ENCODE measurements at places on chromosomes 7 and 10.

- no peak for DNase-seq
Observed at GRCh38 chr10:16902606-16903005, 85.4 kb upstream of the RSU1 start.

DNA sequence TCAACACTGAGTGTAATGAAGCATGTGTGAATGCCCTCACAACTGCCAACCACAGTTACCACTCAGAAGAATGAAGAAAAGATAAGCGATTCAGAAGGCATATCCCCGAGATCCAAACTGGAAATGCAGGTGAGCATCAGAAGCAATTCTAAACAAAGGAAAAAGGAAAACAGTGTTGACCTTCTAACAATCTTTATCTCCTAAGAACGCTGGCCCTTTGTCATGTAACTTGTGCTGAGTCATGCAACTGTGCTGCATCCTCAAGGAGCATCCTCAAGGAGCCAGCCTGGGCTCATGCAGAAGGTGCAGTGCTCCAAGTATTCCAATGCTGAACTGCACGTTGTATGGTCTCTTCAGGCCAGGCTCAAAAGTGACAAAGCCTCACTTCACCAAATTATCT, 30.6 kb downstream of the SEC61G start:
- DNase-seq = no peak

DNA sequence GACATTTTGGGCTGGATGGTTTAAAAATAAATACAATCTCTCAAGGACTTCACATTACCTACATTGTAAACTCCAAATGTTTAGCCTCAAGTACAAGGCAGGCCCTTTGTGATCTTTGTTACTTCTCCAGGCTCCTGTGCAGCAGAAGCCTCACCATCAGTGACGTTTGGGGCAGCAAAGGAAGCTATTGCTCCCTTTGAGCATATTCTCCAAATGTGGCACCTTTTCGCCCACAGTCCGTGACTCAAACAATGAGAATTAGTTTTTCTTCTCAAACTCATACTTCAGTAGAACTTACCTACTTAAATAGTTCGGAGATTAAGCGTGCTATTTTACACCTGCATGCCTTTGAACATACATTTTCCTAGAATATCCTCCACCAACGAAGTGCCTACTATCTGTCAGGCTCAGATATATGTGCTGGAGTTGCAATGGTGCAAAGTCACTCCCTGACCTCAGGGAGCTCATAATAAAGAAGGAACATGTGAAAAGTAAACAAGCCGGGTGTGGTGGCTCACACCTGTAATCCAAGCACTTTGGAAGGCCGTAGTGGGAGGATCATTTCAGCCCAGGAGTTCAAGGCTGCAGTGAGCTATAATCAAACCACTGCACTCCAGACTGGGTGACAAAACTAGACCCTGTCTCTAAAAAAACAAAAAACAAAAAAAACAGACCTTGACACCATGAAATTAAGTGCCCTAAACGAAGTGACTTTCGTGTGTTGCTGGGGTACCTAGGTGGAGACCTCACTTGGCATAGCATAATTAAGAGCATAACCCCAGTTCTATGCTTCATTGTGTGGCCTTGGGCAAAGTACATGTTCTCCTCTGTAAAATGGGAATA, 1.2 kb upstream of the ABCF2 start:
- no peak for DNase-seq

GRCh38 chr7:17902599-17902998, 37.7 kb downstream of the SNX13 start:
- DNase-seq = no peak

DNA sequence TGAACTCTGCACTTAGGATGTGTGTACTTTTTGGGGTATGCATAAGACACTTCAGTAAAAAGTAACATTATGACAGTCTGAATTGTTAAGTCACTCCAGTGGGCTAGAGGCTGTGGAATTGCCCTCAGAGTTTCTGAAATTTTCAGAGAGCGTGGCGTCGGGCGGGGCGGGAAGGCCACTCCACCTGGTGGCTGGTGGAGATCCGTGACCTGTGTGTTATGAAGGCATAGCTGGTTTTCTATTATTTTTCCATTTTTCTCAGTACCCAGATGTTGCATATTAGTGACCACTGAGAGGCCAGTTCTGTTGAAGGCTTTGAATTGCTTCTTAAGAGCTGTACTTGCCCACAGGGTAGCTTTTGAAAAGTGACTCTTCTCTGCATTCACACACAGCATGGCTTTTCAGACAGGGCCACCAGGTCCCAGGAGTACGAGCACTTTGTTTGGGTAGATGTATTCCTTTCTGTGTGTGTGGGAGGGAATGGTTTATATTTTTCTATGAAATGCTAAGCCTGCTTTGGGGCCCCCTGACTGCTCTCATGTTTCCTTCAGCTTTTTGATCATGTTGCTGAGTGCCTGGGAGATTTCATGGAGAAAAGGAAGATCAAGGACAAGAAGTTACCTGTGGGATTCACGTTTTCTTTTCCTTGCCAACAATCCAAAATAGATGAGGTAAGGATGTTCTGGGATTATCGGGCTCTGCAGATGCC, 52.3 kb downstream of the TACR2 start:
- no peak for DNase-seq

DNA sequence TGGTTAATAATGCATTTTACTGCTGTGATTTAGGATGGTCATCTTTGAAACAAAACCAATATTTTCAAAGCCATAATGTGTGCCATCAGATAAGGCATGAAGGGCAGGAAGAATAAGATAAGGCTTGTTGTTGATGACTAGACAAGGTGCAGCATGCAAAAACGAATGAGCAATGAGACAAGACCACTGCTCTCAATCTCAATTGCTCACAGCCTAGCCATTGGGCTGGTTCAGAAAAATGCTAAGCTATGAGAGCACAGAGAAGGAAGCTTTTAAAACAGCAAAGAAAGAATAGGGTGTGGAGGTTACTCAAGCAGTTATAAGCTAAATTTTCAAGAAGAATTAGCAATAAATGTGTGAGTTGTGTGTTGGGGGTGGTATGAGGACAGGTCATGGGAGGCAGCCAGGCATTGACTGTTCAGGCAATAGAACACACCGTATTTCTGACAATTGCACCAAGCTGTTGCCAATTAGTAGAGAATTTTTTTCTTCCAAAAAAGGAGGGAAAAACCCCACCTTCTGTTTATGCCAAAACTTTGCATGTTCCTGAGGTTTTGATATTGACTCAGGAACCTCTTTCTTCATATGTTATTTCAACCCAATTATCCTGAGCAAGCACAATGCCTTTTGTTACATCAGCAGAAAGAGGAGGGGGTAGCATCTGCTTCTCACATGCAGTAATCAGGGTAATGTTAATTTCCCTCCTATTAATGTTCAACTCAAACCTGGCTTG, 276.5 kb downstream of the HDAC9 start:
- no peak for DNase-seq

GRCh38 chr10:62305813-62306212, 37.2 kb upstream of the RTKN2 start:
- DNase-seq = no peak

DNA sequence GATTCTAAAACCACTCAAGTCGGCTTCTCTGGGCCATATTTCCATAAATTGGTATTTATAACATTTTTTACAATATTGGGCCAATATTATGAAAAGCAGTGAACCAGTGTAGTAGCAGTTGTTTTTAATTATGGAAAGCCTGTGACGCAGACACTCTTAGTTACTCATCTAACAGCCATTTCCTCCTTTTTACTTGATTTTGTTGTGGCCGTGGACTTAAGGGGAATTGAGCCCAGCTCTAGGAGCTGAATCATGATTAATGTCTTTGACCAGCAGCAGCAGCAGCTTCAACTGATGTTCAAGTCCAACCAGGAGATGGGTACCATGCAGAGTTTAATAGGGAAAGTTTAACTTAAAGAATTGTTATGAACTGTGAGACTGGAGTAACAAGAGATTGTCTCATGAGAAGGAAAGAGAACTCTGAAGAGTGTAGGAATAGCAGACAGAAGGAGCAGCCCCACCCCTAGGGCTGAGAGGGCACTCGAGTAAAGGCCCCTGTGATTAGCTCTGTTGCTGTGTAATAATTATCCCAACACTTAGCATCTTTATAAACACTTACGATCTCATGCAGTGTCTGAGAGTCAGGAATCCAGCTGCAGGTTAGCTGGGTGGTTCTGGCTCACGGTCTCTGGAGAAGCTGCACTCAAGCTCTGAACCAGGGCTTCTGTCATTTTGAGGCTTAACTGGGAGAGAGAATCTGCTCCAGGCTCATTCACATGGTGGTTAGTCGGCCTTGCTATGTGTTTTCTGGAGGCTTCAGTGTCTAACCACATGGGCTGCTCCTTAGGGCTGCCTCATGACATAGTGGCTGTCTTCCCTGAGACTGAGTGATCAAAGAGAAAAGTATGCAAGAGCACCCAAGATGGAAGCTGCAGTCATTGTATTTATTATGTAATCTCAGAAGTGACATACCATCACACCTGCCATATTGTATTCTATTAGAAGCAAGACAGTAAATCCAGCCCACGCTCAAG, 4.6 kb downstream of the LANCL2 start:
- no peak for DNase-seq

- DNase-seq = no peak
Observed at GRCh38 chr10:125448596-125448995, 234.4 kb downstream of the TEX36 start.

DNA sequence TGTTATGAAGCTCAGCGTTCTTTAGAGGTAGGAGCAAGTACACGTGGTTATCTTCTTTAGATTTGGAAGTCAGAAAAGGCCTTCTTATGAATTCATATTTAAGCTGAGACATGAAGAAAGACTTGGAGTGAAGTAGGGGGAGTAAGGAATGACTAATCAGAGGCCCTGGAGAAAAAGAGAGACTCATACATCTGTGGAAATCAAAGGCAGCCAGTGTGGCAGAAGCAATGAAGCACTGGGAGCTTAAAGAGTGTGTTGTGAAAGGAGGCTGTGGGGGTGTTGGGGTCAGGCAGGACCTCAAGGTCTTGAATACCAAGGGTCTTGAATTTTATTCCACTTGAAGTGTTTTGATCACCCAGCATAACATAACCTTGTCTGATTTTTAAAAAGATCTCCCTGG, 35.7 kb upstream of the FGL2 start:
- DNase-seq = no peak

- DNase-seq = no peak
Observed at GRCh38 chr10:97532935-97533671, 34.4 kb downstream of the UBTD1 start.

- DNase-seq = no peak
Observed at GRCh38 chr10:91385306-91386085, 24.6 kb upstream of the HECTD2 start.

DNA sequence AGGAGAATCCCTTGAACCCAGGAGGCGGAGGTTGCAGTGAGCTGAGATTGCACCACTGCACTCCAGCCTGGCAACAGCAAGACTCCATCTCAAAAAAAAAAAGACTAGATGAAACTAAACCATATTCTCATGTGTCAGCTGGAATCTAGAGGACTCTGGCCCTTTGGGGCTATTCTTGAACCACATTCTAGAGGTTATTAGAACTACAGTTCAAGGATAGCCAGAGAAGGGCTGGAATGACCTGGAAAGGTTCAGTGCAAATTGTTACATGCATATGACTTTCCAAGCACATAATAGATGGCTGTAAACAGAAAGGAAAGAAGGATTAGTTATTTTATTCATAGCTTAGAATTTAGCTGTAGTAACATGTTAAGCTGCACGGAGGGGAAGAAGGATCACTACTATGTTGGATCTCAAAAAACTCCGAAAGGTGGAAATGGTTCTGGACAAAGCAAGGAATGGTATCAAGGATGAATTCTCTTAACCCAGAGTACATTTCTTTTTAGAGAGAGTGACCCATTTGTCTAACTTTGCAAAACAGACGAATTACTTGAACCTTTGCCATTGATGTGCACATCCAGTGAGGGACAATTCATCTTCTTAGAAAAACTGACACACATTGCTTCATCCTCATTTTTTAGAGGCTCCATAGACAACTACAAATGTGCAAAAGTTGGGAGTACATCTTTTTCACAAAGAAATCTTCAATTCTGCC, 124.0 kb upstream of the SAMD8 start:
- no peak for DNase-seq

GRCh38 chr7:137080516-137081203, 212.2 kb downstream of the CHRM2 start:
- DNase-seq = no peak

DNA sequence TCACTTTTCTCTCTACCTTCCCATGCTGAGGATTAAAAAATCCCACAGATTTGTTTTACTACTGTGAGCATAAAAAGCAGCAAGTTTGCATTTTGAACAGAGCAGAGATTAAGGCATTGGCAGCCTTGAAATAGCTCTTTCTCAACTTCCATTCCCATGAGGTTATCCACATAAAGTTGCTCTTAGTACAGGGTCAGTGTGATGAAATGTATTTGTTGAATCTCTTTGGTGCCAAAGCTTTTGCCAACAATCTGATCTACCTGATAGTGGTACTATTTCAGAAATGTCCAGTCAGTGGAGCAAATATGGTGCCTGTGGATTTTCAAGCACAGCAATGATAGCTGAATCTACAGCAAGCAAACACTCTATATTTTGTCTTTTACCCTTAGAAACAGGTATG, 254.8 kb downstream of the INHBA start:
- no peak for DNase-seq

GRCh38 chr10:16944402-16944801, 127.2 kb upstream of the RSU1 start:
- DNase-seq = no peak

GRCh38 chr10:75395066-75395931, 6.3 kb downstream of the ZNF503 start:
- DNase-seq = no peak

GRCh38 chr10:110335314-110336064, 30.8 kb upstream of the SMNDC1 start:
- no peak for DNase-seq

DNA sequence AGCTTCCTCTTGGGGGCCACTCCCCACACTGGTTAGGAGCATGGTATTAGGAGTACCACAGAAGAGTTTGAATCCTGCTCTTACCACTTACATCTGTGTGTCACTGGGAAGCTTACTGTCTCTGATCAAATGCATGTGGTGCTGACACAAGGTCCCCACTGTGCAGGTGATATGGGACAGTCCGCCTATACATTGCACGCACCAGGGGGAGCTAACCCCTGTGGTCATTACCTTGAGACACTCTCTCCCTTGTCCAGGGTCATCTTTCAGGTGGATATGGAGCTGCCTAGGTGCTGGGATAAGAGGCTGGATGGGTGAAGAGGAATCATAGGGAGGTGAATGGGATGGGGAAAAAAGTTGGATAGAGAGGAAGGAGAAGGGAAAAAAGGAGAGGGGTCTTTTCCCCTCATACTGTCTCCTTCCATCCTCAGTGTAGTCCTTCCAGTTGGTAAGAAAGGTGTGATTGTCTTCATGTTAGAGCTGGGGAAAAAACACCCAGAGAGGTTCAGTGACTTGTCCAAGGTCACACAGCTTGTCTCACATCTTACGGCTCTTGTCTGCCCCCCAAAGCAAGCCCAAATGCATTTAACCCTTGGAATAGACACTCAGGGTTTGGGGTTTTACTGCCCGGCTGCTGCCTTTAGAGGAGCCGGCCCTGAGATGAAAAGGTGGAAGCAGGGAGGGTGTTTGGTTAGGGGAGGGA, 125.9 kb downstream of the CDH23 start:
- no peak for DNase-seq

- no peak for DNase-seq
Observed at GRCh38 chr7:122068046-122068445, 76.0 kb downstream of the AASS start.
